ENCODE measurements at places on chromosomes 4 and X. TPM values are rescaled to one million over a fixed set of nuclear protein-coding genes. Genes with fewer than 3 reads are reported as not detected.
A peak's percentile ranks its signal among the peaks of the same experiment; 100 is the strongest.

DNA sequence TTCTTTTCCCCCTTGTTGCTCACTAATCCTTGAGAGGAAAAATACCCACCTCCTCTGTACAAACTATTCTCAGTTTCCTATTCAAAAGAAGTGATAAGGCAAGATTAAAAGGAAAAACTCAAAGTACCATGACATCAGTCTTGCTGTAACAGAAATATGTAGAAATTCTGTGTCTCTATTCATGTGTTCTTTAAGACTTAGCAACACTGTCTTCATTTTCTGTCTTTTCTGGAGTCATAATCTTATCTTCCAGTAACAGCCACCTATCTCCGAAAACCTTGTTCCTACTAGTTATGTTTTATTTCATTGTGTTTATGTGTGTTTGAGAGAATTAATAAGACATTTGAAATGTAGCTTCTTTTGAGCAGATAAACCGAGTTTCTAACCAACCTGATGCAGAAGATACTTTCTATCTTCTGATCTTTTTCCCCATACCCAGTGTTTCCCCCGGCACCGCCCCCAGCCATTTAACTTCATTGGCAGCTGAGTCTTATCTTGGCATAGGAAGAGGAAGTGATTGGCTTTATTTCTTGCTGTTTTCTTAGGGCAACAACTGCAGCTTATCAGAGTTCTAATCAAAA lies 8.0 kb downstream of the FAM241A start:
- no peak for DNase-seq

DNA sequence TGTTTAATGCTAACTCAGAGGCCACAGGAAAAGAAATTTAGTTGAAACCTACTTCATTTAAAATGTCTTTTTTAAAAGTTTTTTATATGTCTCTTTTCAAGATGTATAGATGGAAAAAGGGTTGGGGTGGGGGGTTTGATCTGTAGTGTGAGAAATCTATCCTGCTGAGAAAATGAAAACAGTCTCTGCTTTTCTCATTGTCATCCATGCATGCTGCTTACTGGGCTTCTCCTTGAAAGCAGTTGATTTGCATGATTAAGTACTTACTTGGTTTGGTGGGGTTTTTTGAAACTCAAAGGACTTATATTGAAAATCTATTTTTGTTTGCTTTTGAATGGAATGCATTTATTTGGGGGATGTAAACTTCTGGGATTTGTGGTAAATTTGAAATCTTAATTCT lies 313.6 kb upstream of the DKK2 start:
- DNase-seq, result no peak

DNA sequence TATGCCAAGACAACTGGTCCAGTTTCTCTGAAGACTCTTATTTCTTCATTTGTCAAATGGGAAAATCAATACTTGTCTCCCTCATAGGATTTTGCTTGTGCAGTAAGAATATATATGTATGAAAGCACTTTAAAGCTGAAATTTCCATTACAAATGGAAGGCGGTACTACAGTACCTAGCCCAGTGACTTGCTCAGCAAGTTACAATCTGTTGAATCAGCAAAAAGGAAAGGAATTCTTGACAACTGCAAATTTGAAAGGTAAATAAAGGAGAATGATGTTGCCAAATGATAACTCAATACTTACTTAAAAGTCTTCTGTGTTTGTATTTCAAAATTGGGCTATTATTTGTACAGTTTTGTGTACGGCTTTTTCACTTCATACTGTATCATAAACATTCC lies 71.1 kb downstream of the PKD2 start:
- no peak for DNase-seq

DNA sequence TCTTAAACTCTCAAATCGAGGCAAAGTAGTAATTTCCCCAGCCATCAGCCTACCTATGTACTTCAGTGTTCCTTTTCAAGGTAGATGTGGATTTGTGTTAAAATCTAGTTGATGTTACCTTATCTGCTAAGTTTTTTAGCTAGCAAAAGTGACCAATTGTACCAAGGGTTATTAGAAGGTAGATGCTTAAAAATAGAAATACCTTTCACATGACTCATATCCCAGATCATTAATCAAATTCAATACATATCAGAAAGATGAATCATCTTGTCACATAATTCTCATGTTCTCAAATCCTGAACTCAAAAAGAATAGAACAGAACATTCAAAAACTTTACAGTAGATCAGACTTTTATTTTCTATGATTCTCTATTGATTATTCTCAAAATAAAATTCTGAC lies 3.5 kb downstream of the ENAM start:
- peak; percentile 6 for DNase-seq

PRDM8 gene
- 1.7 TPM for polyA plus RNA-seq

PJA1 gene
- 32.7 TPM for polyA plus RNA-seq

WAS gene
- polyA plus RNA-seq, result not detected

GPR119 gene
- polyA plus RNA-seq, result not detected

Measured in GM23248 (cell line).